ENCODE measurements at places on chromosomes 16 and 17.

- DNase-seq: no peak
Measured at GRCh38 chr17:17727111-17727659, 45.9 kb downstream of the RAI1 start.

DNA sequence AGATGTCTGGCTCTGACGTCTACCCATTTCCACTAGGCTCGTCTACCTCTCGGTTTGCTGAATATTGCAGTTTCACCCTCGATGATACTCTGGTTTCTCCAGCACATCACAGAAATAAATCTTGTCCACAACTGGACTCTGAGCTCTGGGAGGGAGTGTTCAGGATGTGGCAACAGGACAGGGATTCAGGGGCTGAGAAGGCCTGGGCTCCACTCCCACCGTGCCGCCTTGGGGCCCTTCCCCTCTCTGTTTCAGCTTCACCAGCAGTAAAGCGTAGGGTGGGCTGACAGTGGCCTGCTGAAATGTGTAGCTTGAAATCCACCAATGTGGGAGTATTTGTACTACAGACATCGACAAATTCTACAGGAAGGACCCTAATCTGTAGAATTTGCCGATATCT is 20.0 kb downstream of the TEKT1 start:
- no peak for DNase-seq

DNA sequence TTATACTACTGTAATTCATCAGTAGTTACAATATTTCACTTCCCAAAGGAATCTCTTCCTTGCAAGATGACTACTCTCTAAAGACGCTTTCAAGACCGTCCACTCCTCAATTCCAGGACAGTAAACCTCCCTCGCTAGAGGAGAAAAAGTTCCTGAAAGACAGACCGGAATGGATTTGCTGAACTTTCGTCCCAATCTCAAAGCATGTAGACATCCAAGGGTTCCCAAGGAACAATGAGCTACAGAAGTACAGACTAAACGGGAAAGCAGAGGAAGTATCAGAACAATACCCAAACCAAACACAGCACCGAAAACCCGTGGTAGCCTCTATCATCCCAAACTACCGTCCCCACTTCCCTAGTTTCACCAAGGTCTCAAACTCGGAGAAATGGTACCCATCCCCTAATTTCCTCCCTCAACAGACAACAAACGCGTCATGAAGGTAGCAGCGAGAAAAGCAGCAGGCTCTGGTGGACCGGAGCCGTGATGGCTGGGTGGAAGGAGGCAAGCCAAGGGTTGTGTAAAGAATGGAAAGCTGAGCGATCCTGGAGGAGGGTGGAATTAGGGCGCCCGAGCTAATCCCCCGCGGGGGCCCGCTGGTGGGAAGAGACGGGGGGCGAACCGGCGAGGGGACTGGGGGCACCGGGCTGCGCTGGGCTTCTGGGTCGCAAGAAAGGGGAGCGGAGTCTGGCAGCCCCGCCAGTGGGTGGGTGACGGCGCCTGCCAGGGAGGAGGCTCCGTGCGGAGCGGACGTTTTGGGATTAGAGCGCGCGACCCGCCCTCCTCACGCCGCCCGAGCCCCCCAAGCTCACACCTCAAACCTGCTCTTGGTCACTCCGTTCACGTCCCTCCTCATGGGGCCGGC is 647 bp downstream of the FBXL20 start:
- no peak for DNase-seq

- DNase-seq: no peak
Measured at GRCh38 chr17:71201639-71202038, 919.2 kb upstream of the SOX9 start.

DNA sequence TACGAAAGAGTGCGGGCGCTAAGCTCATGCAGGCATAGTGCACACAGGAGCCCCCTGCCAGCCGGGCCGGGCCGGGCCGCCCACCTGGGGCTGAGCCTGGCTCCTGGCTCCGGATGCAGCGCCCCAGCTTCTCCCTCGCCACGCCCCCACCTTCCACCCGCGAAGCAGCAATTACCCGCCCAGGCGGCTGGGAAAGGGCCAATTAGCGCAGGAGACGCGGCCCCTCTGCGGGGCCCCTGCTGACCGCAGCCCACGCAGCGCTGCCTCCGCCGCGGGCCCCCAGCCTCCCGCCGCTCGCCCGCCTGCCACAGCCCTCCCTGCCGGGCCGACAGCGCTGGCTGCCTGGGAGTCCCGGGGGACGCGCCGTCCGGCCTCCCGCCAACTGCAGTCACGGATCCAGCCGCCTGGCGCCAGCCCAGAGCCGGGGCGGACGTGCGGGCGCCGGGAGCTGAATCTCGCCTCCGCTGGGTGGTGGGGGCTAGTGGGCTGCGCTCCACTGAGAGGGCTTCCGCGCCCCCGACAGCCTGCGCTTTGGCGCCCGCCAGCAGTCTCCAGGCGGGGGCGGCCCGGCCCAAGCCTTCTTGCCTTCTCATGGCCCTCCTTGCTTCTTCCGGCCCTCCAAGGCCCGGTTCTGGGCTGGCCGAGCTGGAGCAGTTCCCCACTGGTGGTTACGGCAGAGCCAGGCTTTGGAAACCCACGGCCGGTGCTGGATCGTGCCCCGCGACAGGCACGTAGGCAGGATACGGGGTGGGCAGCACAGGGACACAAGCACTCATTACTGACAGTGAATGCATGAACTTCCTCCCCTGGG is 14.9 kb upstream of the CBFB start:
- DNase-seq: peak; percentile 44

DNA sequence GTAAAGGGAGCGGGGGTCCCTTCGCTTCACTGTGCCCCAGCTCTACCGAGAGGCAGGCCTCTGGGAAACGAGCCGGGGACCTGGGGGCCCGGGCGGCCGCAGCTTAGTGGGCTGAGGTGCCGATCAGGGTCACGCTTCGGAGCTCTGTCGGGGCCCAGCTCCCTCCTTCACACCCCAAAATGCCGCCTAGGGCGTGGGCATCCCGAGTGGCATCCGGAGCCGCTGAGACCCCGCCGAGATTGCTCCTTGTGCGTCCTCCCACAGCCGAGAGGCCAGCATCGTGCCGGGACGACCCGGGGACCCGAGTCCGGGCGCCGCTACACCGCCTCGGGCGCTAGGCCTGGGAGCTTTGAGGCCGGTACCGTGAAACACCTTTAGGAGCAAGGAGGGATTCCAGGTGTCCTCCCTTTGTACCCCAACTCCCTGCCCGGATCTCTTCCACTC is 1.3 kb downstream of the SALL1 start:
- no peak for DNase-seq

DNA sequence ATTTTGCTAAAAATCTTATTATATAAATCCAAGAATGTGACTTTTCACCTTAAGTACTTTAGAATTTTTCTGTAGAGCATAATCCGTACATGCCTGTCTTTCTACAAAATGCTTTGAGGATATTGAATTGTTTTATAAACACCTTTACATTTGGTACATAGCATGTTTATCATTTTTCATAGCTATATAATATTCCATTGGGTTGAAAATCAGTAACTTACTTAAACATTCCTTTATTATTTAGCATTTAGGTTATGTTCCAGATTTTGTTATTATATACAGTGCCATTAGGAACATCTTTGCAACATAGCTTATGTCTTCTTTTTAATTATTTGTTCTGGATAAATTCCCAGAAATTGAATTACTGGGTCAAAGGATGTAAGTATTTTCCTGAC is 17.0 kb upstream of the NOL11 start:
- no peak for DNase-seq

DNA sequence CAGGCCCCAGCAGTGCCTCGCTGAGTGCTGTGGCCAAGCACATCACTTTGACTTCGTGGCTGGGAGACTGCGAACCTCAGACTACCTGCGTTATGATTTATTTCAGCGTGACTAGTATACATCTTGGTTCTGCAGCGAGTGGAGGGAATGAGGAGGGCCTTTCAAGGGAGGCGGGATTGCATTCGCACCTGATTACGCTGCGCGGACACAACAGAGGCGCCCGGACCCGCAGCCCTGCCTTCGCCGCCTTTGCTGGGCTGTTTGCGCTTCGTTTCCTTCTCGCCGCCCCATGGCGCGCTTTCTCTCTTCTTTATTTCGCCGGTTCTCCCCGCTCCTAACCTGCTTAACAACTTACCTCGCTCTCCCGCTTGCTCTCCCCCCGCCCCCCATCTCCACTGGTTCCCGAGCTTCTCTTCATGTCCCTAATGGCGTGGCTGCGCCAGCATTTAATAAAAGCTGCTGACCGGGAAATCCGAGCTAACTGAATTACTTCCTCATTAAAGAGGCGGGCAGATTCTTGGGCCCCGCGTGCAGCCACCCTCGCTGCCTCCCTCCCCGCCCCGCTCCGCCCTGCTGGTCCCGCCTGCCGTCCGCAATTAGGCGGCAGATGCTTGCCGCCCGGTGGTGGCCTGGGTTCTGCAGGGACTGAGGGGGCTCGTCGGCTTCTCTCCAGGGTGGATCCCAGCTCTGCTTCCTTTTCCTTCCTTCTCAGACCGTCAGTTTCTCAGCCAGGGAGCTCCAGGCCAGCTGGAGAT is 257.6 kb upstream of the SDK2 start:
- peak; percentile 3 for DNase-seq

All from nucleus accumbens (tissue), 56 donors.